ENCODE measurements at places on chromosomes 7 and 10.

GRCh38 chr7:1985042-1985441, 247.7 kb downstream of the MAD1L1 start:
- DNase-seq = no peak

DNA sequence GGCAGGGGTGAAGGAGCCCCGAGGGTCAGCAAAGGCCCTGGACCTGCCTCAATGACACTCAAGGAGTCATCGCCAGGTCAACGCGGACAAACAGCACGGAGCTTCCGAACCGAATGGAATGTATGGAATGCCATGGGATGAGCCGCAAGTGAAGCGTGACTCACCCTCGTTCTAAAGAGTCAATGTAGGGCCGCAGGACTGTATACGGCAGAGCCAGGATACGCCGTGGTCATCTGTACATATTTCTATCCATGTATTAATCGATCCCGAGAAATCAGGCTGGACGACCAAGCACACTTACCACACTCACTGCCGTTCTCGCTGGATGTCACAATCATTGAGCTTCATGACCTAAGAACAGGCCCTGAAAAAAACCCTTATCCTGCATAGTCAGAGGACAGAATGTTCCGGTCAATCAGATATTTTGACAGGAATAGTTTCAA, 4.3 kb downstream of the SNX8 start:
- DNase-seq = no peak

DNA sequence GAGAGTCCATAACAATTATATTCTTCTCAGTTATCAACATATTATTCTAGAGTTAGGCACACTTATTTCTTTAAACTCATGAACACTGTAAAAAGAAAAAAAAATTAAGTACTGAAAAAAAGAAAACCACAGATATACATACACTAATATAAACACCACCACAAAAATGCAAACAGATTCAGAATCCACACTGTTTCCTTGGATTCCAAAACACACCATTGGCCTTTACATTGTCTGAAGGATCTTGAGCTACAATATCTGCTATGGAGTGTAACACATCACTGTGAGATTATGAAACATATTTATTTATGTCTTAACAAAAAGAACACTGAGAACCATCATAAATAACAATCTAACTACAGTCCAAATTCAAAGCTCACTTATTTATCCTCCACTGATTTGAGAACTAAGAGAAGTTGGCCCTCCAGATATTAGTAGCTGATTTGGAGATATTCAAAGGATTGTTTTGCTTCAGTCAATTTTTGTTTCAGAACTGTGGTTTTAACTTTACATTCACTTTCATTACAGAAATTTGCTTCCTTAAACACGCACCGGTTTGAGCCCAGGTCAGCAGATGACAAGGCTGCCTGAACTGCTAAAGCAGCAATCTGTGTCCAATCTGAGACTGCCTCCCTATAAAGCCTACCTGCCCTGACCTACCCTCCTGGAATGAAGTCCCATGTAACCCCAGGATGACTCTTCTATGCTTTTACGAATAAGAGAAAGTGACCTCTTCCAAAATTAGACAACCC, 47.0 kb upstream of the CDK1 start:
- DNase-seq = no peak

- DNase-seq = no peak
Measured at GRCh38 chr7:70545214-70545613, 586.7 kb upstream of the GALNT17 start.

DNA sequence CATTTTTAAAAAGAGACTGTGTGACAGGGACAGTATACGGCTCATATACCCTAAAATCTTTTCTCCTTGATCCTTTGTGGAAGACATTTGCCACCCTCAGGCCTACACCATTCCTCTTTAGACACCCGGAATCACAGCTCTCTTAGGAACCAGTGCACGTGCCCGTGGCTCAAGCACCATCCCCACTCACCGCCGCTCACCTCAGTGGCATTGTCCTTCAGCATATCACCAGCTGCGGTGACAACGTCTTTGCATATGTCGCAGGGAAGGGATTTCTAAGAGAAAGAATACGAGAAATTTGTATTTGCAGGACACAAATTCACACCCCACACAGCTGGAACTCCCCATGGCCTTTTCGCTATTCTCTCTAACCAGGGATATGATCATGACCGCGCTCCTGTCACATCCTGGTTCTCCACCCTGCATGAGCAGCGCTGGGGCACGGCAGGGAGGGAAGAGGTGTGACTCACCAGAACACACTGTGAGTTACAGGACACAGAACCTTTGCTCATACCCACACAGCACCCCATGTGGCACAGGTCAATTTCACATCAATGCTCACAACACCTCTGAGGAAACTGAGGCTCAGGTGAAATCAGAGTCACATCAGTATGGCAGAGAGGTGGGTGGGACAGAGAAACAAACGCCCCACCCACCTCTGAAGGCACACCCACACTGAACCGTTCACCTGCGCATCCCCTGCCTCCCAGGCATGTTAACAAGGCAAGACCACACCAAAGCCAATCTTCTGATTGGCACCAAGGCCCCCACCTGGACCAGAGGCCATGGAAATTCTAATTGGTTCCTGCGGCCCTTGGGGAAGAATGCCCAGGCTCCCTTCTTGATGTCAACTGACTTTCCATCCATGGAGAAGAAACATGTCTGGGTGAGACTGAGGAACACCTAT, 19.2 kb downstream of the PSAP start:
- peak; percentile 52 for DNase-seq

- DNase-seq = peak; percentile 26
Measured at GRCh38 chr7:101631224-101631714, 2.2 kb upstream of the MYL10 start.

- DNase-seq = no peak
Measured at GRCh38 chr7:33921216-33921938, 16.0 kb downstream of the BMPER start.

GRCh38 chr7:112214883-112215282, 8.4 kb downstream of the ZNF277 start:
- DNase-seq = no peak

GRCh38 chr7:124276005-124276622, 243.2 kb upstream of the TMEM229A start:
- DNase-seq = peak; percentile 14

DNA sequence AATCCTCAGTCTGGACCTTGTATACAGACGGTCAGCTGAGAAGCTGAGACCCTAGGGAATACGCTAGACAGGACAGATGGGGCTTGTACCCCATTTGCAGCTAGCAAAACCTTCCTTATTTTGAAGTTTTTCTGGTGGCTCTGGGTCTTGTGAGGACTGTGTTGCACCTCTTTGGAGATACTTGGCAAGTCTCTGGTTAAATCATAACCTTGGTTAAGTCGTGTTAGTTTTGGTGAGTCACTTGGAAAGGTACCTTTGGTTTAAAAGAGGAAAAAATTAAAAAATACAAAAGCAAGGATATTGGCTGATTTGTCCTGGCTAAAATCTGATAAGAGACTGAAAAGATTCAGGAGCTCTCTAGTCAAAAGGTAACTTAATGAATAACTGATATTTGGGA, 140.6 kb downstream of the COBL start:
- no peak for DNase-seq

- no peak for DNase-seq
Measured at GRCh38 chr7:3338161-3338560, 37.1 kb downstream of the SDK1 start.

- DNase-seq = no peak
Measured at GRCh38 chr7:141122736-141123135, 48.9 kb downstream of the TMEM178B start.

DNA sequence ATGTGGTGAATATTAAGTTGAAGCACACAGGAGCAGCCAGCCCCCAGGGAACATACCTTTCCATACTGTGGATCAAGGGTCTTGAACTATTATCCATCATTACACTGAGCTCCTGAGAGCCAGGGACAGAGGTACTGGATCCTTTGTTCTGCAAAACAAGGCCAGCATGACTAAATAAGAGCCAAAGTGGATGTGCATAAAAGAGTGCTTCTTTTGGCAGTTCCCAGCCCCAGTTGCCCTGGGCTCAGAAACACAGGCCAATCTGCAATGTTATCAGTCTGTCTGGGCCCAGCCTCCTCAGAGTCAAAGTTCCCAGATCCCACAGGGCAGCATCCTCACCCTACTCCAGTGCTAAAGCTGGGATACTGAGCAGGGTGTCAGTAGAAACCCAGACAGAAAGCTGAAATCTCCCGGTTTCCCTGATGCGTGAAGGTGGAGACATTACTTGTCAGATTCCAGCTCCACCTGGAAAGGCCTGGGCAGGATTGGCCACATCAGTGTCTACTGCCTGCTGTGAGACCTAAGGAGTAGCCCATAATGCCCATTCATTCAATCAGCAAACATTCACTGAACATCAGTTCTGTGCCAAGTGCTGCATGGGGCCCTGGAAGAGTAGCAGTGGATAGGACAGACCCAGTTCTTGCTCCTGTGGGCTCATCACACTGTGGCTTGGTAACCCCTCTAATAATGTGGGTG, 342.7 kb downstream of the CXCL12 start:
- DNase-seq = no peak

DNA sequence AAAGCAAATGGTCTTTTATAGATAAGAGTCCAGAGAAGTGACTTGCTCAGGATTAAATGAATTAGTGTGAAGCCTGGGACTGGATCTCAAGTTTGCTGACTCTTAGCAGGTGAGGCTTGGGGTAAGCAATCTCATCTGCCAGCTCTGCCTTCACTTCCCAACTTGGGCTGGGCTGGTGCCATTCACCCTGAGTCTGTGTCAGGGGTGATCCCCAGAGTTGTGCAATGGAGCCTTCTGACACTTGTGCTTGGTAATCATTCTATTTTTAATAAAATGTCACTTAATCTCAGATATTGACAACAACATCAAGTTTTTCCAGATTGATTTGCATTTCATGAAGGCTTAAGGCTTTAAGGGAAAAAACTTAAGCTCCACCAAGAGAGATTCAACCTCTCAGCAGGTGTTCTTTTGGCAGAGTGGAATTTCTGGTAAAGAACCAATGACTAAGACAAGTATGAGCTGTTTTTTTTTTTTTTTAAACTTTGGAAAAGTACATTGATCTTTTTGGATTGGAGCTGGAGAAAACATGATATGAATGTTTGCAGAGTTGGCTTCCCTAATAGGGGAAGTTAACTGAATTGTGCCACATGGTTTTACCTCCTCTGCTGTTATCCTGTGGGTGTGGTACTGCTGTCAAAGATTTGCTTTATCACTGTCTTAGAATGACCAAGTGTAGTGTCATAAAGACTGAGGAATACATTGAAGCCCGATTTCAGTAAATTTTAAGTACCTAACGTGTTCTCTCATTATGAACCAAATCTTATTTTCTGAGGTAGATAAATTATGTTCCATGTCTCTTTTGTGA, 48.6 kb upstream of the GPR37 start:
- no peak for DNase-seq

- no peak for DNase-seq
Measured at GRCh38 chr10:97788552-97789442, 17.0 kb upstream of the SFRP5 start.

- DNase-seq = no peak
Measured at GRCh38 chr7:44099669-44100068, 4.5 kb upstream of the AEBP1 start.

- peak; percentile 61 for DNase-seq
Measured at GRCh38 chr7:116210345-116211005, at the start of gene TES. TES (plus strand) TSS chr7:116210539; CDS start chr7:116210708, 169 bp downstream.

DNA sequence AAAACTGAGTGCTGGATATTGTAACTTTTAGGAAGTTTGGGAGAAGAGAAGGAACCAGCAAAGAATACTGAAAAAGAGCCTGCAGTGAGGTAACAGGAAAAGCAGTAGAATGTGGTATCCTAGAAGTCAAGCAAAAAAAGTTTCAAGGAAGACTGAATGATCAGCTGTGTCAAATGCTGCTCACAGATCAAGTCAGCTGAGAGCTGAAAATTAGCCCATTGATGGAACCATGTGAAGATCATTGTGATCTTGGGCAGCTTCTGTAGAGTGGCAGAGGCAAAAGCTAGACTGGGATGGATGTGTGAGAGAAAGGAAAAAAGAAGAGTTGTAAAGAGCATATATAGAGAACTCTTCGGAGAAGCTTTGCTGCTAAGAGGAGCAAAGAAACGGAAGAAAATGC, 315.4 kb upstream of the BMPER start:
- no peak for DNase-seq

DNA sequence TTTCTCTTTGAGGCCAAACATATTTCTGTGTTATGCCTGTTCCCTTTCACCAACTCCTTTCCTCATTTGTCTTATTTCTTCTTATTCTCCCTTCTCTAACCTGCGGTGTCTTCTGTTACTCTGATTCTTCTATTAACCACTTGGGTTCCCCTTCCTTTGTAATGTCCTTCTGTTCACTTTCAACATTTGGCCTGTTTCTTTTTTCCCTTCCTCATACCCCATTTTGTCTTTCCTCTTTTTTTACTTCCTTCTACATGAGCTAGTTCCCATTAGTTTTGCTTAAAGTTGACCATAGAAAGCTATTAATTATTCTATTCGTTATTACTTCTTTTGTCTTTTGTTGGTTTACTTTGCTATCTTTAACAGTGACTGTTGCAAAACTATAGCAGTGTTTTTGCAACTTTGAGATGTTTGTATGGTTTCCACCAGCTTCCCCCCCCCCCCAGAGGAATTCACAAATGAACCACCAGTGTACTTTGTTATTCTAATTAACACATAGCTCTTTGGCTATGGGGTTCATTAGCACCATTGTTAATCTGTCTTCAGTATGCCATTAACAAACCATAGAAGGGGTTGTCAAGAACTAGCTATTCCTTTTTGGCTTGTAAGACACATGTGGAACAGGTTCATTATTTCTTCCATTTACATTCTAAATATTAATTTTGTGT, 2.9 kb downstream of the LRGUK start:
- no peak for DNase-seq

GRCh38 chr7:94697035-94697974, 41.4 kb upstream of the SGCE start:
- DNase-seq = peak; percentile 93

DNA sequence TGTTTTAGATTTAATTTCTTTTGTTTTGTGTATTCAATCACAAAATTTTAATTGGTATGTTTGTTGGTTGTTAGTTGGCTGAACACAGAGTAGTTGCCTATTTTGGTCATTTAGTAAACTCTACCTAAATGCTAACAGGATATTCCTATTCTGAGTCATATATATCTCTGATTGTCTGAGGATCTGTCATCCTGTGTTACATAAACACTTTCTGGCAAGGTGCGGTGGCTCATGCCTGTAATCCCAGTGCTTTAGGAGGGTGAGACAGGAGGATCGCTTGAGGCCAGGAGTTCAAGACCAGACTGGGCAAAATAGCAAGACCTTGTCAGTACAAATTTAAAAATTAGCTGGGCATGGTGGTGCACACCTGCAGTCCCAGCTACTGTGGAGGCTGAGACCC, 178.6 kb downstream of the PLCE1 start:
- DNase-seq = no peak

- no peak for DNase-seq
Measured at GRCh38 chr10:102635377-102635776, 8.9 kb upstream of the TRIM8 start.
